M059J (cell line): ENCODE measurements at places on chromosomes 12 and 14. TPM values are rescaled to one million over a fixed set of nuclear protein-coding genes. Genes with fewer than 3 reads are reported as not detected.

DNA sequence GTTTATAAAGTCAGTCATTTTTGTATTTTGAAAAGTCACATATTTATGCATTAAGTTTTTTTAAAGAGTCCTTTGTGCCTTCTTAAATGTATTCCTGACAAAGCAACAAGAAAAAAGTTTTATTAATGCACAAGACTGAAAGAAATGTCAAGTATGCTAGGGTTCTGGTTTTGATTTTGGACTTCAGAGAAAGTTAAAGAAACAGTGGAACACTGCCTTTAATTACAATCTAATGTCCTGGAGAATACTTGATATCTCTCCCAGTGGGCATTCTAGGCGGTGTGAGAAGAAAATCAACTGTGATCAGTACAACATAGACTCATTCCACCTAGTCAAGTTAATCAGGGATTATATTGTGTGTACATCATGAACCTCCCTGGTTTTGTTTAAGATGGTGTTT is 49.9 kb downstream of the PRICKLE1 start:
- no peak for DNase-seq

The TSHR gene
- not detected in 2 replicates for total RNA-seq

The JPH4 gene
- total RNA-seq, result 0.10 TPM in 1 of 2 replicates, not detected in the other

DNA sequence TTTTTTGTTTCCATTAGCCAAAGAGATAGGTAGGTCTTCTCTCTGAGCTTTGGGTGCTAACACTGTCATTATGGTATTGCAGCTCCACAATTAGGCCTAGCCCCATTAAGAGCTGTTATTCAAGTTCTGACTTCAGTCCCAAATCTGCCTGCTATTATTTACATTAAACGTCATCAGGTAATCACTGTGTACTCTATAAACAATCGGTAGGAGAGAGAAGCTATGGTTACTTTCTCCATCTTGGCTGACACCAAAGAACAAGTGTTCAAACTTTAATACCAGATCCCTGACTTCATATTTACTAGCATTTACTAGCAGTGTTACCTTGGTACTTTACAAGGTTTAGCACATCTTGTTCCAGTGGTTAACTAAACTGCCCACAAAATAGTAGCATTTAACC is 305.1 kb upstream of the GARIN2 start:
- peak; percentile 7 for DNase-seq

GRCh38 chr12:66674495-66675122 is 4.3 kb downstream of the GRIP1 start:
- no peak for DNase-seq

The PPP1R36 gene
- total RNA-seq, result 0.10 and 0.89 TPM in 2 replicates

The KRT4 gene
- not detected in 2 replicates for total RNA-seq

GRCh38 chr14:58954901-58955861 is 233.3 kb upstream of the DAAM1 start:
- DNase-seq, result peak; percentile 40

The OR2AP1 gene
- total RNA-seq, result not detected in 2 replicates

DNA sequence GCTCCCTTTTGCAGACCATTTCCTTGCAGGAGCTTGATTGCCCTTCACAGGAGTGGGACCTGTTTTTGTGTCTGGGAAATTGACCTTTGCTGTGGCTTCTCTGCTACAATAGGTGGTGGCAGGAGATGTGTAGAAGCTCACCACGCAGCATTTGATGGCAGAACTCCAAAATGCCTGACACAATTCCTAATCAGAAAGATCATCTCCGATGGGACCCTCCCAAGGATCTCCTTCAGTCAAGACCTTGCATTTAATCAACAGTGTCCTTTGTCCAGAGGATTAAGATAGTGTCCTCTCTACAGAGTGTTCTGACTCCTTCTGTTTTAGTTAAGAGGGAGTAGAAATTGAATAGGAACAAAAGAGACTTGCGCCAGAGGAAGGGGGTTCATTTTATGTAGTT is 83.6 kb upstream of the DDHD1 start:
- no peak for DNase-seq

The TBX3 gene
- 50.3 and 90.4 TPM in 2 replicates for total RNA-seq

- DNase-seq, result no peak
Measured at GRCh38 chr12:61272441-61272840, 987.8 kb upstream of the USP15 start.

GRCh38 chr12:31246470-31246850 is 79.5 kb downstream of the SINHCAF start:
- no peak for DNase-seq

DNA sequence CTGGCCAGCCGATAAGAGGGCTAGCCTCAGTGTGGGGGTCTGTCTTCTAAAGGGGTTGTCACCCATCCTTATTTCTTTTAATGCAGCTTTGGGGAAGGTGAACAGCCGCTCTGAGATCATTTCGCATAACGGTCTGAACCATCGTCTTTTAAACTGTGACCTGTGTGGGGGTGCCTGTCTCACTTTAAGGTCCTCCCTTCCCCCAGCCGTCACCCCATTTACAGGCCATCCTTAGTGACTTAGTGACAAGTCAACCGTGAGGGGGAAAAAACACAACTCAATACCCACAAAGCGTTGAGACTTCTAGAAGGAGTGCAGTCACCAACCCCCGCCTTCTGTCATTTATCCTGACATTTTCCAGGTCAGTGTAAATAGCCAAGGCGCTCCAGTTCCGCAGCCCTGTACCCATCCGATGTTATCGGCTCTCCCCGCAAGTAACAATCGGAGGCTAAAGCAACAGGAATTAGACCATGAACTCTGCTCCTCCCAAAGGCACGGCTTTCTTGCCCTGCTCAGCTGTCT is 505 bp upstream of the DENND5B start:
- DNase-seq, result no peak

DNA sequence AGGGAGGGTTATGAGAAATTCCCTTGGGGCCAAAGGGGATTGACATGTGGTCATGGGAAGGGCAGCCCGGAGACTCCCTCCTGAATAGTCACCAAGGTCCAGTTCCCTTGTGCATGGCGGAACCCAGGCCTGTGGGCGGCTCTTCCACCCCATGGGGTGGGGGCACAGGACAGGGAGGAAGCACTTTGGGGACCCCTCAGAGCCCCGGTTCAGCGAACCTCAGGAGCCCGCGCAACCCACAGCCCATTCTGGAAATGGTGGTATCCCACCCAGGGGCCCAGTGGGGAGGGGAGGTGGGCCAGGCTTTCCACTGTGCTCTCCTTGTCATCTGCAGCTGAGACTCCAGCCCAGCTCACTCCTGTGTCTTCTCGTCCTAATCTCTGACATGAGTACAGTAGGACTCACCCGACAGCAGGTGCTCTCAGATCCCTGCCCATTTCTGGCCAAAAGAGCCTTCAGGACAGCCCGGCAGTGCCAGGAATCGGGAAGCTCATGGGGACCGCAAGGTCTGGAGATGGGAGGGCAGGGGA is 255.2 kb upstream of the SFSWAP start:
- DNase-seq, result no peak

The ANG gene
- total RNA-seq, result 2.8 and 3.0 TPM in 2 replicates

DNA sequence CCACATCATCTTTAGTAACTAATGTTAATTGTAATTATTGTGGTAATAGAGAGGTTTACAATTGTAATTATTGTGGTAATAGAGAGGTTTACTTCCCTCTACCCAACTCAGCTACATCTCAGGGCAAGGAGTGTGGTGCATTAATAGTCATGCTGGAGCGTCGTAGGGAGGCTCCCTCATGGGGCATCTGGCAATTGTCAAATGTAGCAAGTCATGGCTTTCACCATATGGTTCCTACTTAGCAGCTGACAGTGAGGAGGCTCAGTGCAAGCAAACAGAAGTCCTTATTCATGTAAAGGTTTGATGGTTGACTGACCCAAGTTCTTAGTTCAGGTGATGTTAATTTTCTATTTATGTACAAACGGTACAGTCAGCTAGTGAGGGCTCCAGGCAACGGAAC is 1012.0 kb downstream of the FLRT2 start:
- DNase-seq, result no peak

GRCh38 chr14:92353447-92353846 is 30.5 kb downstream of the SLC24A4 start:
- DNase-seq, result no peak

The CAPZA3 gene
- total RNA-seq, result not detected in 2 replicates

The DIABLO gene
- 107 and 122 TPM in 2 replicates for total RNA-seq

The FOXN4 gene
- total RNA-seq, result not detected in 2 replicates

DNA sequence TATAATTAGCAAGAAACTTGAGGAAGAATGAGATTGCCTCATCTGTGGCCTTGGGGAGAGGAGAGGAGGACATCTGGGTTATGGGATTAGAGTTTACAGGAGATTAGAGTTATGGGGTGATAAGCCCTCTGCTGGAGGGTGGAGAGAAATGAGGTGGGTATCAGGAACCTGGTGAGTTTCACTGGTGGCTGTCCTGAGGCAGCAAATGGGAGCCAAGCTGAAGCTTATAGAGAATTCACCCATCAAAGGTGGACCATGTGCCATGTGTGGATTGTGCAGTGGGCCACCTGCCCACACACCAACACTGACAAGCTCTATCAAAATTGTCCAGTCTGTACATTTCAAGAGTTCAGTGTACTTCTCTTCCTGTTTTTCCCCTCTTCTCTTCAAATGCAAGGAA is 135.3 kb downstream of the AEBP2 start:
- DNase-seq, result no peak

- DNase-seq, result peak; percentile 75
Measured at GRCh38 chr12:15778126-15778525, 11.1 kb downstream of the EPS8 start.

The SLC25A21 gene
- 0.94 and 2.4 TPM in 2 replicates for total RNA-seq

The ZFHX2 gene
- total RNA-seq, result 0.05 TPM in 1 of 2 replicates, not detected in the other

DNA sequence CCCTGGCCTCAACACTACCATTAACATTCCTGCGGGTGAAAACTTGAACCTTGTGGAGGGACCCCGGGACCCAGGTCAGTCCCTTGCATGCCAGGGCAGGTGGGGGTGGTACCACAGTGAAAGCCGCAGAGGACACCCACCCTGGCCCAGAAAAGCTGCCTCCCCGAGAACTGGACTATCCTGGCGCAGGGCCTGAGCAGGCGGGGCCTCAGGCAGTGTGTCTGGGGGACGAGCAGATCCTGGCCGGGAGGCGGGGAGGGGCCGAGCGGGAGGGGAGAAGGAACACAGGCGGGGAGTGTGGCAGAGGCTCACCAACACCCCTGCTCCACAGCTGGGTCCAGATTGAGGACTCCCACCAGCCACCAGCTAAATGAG is 10.0 kb downstream of the AHNAK2 start:
- no peak for DNase-seq

The TSPAN19 gene
- total RNA-seq, result not detected in 2 replicates

- no peak for DNase-seq
Measured at GRCh38 chr14:72599579-72600470, 294.1 kb downstream of the DPF3 start.
